ENCODE measurements at places on chromosomes 4 and X.

- DNase-seq, result no peak
Observed at GRCh38 chr4:185305979-185306442, 89.7 kb downstream of the LRP2BP start.

- no peak for DNase-seq
Observed at GRCh38 chrX:143455046-143455445, 62.2 kb downstream of the SPANXN3 start.

DNA sequence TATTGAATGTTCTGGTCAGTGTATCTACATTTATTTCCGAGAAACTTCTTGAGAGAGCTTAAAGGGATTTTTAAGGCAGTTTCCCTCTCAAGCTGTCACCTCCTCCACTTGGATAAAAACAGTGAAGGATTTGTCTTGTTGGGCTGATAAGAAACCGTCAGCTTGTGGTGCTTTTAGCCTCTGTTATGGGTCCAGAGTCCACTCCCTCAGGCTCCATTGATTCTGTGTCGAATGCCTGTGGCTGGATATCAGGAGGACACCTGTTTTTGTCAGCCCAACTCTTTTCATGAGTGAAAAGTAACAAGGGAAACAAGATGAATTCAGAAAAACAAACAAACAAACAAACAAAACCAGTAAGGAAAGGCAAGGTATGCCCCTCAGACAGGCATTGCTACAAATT is 12.4 kb downstream of the CLCN4 start:
- DNase-seq, result no peak

- DNase-seq, result no peak
Observed at GRCh38 chrX:47059142-47059874, 18.9 kb upstream of the RGN start.

- DNase-seq, result no peak
Observed at GRCh38 chrX:6614506-6614905, 79.6 kb upstream of the VCX3A start.

DNA sequence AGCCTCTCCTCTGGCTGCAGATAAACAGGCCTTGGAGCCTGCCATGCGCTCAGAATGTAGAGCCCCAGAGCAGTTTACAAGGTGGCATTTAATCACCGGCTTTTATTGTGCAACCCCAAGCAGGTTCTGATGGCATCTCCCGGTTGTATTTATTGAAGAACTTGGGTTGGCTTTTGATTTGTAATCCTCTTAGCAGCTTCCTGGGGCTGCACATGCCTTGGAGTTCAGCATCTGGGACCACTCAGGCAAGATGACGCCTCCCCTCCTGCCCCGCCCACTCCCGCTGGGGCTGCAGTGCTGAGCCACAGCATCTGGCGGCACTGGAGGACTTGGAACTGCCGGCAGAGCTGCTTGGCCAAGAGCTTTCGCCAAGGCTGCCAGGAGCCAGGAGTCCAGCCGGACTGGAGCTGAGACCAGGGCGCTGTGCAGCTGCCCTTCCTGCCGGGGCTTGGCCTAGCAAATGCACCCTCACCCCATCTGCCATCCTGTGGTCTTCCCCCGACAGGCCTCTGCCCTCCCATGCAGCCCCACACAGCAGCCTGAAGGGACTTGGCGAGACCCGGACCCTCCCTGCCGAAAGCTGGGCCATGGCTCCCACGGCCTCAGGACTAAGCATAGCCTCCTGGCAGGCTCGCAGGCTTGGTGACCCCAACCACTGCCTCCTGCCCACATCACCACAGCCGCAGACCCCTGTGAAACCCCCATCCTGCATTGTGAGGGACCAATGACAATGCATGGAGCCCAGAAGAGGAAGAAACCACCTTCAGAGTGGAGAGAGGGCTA is 5.4 kb downstream of the HTRA3 start:
- no peak for DNase-seq

DNA sequence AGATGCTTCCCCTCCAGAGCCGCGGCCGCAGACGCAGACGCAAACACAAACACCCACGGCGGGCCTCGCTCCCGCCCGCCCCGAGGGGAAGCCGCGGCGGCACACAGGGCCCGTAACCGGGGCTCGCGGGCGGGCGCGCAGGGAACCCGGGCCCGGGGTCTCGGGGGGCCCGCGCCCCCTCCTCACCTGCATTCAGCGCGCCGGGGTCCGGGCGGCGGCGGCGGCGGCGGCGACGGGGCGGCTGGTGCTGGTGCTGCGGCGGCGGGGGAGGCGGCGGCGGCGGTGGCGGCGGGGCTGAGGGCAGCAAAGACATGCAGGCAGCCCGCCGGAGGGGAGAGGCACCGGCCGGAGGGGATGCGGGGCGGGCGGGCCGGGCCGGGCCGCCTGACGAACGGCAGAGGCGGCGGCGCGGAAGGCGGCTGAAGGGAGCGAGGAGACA is 255 bp upstream of the CNOT6L start:
- peak; percentile 75 for DNase-seq

Data from T-helper 17 cell (primary cell).